Activated CD4-positive, alpha-beta T cell treated with anti-CD3 and anti-CD28 coated beads, Interleukin-2, amount 10 ng/mL, durations not matched to agents 7 days and 5 days (primary cell): ENCODE measurements at places on chromosomes 1 and 21.
A peak's percentile ranks its signal among the peaks of the same experiment; 100 is the strongest.

DNA sequence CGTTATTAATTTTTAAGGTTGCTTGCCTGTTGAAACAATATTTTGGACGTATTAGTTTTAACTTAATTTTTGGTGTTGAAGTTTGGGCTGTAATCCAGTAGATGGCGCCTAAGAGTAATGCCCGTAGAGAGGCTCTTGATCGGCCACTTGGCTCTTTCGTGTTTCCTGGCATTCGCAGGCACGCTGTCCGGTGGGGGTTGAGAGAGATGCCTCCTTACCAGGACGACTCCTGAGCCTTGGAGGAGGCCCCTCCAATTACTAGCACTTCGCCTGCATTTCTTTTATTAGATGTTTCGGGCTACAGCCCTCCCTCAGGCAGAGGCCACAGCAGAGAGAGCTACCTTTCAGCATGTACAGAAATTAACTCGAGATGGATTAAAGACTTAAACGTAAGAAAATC lies 12.0 kb downstream of the OR2M4 start:
- peak; percentile 51 for DNase-seq

GRCh38 chr1:199909137-199909536 lies 118.4 kb upstream of the NR5A2 start:
- DNase-seq, result no peak

DNA sequence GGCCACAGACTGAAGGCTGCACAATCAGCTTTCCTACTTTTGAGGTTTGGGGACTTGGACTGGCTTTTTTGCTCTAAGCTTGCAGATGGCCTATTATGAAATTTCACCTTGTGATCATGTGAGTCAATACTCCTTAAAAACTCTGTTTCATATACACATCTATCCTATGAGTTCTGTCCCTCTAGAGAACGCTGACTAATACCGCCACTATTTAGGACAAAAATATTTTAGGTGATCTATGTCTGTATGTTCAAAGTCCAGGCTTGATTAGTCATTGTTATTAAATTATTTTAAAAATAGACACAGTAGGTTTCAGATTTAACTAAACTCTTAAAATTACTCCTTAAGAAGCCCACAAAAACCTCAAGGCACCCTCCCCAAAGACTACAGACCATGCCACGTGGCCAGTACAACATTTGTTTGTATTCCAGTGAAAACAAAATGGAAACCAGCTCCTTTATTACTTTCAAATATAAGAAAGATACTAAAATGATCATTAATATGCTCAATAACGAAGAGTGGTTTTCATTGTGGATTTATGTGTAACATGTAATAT lies 63.1 kb downstream of the TMPRSS15 start:
- no peak for DNase-seq

- no peak for DNase-seq
These were observed 209.9 kb upstream of the SGIP1 start for GRCh38 chr1:66323958-66324625.

DNA sequence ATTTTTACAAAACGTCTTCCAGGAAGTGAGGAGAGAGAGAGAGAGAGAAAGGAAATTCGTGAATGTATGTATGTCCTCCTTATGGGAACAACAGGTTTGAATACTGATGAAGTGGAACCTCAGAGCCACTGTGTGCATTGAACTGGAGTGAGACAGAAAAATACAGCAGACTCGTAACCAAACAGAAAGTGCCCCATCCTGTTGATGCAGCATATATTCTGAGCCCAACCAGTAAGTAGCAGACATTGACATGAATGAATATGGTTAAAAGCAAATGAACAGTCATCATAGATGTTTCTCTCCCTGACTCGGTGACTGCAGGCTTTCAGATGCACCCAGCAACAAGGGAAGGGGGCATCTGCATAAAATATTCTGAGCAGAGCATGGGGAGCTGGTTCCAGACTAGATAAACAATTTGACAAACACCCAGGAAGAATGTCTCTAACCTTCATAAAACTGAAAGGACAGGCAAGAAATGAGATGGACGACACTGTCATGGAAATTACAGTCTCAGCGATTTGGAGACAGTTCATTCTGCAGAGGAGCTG lies 471.0 kb upstream of the PBX1 start:
- no peak for DNase-seq

- no peak for DNase-seq
These were observed 32.4 kb upstream of the PPP1R15B start for GRCh38 chr1:204443871-204444581.

GRCh38 chr21:17406202-17406601 lies 106.6 kb upstream of the CXADR start:
- DNase-seq, result no peak

DNA sequence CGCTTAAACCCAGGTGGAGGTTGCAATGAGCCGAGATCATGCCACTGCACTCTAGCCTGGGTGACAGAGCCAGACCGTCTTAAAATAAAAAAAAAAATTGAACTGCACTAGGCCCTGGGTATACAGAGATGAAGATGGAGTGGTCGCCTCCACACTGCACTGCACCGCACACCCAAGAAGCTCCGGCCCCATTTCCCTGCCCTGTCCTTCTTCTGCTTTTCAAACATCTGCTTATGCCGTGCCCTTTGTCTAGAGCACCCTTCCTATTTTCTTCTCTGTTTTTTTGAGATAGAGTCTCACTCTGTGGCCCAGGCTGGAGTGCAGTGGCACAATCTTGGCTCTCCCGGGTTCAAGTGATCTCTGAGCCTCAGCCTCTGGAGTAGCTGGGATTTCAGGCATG lies 17.4 kb downstream of the IQGAP3 start:
- no peak for DNase-seq

DNA sequence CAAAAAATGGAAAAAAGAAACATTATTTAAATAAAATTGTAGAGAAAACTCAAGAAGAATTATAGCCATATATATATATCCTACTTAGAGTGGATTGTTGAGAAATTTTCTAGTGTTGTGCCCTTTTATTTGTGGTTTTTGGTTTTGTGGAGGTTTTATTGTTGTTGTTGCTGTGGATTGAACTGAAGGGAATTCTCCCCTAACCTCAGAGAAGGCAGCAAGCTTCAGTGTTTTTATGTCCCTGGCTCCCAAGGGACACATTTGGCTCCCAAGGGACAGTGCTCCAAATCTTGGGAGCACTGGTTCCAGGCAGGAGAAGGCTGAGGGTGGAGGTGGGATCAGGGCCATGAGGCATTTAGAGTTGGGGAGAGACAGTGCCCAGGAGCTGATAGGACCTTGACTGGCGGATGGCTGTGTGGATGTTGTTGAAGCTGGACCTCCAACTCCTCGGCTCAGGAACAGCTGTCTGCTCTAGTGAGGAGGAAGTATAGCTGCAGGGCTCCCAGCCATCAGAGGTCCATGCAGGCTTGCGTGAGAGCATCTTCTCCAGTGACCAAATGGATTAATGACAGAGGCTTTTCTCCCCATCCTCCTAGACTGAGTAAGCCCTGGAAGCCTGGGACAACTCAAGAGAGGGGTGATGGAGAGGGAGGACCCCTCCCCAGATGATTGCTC lies 100.5 kb downstream of the TEX35 start:
- no peak for DNase-seq

DNA sequence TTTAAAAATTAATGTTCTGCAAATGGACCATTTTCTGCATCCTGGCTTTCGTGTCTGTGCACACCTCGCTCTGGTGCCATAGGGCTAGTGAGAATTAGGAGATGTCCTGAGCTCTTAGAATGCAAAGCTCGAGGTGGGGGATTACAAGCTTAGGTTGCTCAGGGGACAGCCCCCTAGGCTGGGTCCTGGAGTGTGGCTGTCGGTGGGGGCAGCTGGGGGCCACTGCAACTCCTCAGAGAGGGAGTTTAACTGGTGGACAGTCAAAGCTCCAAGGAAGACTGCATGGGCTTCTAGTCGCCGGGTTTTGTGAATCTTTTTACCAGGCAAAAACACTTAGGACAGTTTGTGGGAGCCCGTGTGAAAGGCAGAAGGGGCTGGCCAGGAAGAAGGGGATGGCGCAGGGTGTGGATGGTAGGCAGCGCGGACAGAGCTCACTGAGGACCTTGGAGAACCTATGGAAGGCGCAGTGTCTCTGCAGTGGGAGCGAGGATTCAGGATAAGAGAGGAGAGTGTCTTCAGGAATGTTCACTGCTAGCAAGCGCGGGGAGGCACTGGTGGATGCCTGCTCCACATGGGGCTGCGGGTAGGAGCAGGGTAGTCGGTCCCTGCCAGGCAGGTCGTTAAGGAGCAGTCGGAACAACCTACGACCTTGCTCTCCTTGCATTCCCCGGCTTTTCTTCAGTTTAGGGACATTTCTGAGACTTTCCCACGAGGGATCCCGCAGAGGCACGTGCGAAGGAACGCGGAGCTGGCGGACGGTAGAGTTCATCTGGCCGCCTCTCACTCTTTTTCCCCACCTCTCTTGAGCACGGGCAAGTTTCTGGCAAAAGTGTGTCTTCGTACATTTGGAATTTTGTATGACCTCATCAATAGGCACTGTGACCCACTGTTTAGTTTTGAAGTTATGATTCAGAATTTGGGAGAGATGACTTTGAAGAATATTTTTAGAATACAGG lies 12.9 kb upstream of the KCNE1 start:
- no peak for DNase-seq

DNA sequence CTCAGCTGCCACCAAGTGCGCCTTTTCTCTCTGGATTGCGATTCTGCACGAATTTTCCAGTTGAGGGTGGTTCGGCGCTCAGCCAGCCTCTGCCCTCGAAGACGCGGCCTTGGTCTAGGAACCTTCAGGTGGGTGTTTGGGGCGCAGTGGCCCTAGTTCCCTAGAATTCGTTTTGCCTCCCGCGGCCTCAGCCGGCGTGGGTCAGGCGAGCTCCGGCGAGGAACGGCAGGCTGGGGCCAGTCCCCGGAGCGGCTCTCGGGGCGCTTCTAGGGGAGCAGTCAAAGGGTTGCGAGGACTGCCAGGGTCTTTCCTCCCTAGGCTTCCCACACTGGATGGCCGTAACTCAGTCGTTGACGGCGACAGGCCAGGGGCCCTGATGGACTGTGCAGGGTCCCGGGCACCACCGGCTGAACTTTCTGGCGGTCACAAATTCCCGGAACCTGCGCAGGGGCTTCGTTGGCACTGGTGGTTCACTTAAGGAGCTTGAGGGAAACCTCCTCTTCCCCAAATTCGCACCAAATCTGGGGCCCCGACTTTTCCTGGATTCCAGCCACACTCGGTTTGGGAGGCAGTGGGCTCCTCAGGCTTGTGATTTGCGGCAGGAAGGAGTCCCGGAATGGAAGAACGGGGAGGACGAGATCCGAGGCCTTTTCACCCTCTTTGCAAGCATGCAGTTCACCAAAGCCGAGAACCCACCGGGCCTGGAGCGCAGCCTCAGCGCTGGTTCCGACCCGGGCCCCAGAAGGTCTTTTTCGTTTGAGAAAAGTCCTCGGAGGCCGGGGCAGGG lies 1.2 kb downstream of the DMBX1 start:
- DNase-seq, result no peak

DNA sequence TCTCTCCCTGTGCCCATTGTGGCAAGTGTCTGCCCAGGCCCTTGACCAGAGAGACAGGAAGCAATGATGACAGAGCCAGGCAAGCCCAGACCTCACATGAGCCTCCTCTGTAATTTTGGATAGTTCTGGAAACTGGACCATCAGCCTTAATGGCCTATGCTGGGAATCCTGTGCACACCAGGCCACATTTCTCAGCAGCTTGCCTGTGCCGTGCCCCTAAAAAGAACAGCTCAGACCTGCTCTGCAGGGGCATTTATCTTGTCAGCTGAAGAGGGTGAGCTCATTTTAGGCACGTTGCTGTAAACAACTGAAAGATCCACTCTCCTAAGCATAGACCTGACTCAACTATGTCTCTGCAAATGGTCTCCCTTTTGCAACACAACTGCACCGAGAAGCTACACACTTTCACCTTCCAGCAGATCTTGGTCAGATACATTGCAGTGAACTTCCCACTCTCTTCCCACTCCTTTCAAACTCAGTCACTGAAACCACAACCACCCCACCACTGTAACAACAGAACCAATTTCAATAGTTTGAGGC lies 53.5 kb upstream of the BACH1 start:
- DNase-seq, result no peak

DNA sequence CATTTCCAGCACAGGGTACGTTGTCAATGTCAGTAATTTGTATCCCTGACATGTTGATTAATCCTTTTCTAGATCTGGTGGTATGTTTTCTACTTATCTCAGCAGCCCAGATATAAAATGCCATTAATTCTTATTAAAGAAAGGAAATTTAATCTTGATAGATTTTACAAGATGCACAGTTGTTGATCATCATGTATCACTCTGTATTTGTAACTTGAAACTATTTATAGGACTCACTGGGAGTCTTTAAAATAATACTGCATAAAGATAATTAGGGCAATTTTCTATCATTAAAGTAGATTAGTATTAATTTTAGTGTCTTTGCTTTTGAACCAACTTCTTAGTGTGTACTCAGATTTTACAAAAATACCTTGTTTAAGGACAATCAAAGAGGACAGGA lies 84.9 kb downstream of the GREM2 start:
- no peak for DNase-seq

GRCh38 chr1:35544976-35545375 lies 12.2 kb downstream of the KIAA0319L start:
- peak; percentile 67 for DNase-seq

DNA sequence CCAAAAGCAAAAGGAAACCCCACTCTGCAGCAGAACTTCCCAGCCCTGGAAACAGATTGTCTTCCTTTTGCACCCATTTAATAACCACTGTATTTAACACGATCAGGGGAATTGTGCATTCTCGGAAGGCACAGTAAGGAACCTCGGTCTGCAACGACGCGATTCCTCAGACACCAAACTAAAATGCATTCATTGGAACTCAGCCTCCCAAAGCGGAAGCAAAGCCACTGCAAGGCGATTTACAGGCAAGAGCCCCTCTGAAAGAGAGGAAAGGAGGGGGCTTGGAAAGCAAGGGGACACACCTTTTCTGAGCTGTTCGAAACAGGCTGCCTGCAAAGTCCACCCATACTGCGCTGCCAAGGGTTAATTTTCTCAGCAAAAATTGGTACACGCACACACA lies 297.7 kb downstream of the OMA1 start:
- no peak for DNase-seq
